ENCODE measurements at places on chromosomes 12 and 14.
A peak's percentile ranks its signal among the peaks of the same experiment; 100 is the strongest.

DNA sequence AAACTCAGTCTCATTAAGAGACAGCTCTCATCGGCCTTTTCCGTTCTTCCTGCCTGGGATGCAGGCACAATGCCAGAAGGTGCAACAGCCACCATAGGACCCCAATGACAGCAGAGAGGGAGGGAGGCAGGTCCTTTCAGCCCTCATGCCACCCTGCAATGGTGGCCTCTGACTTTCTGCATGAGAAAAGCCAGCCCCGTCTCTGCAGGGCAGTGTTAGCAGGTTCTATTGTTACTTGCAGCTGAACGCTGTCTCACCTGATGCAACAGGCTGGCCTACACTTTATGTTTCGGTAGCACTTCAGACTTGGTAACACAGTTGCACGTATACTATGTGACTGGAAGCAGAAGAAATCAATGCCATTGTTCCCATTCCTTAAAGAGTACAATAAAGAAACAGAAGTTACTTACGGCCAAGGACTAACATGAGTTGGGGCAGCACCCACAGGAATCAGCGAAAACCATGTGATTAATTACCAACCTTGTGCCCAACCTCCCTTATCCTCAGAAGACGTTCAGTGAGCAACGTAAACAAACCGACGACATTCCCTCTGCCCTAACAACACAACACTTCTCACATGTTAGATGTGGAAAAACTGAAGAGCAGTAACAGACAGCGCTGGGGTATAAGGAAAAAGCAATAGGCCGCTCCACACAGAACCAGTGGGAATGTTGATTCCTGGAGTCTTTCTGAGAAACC is 102.1 kb downstream of the RIMBP2 start:
- DNase-seq = no peak

DNA sequence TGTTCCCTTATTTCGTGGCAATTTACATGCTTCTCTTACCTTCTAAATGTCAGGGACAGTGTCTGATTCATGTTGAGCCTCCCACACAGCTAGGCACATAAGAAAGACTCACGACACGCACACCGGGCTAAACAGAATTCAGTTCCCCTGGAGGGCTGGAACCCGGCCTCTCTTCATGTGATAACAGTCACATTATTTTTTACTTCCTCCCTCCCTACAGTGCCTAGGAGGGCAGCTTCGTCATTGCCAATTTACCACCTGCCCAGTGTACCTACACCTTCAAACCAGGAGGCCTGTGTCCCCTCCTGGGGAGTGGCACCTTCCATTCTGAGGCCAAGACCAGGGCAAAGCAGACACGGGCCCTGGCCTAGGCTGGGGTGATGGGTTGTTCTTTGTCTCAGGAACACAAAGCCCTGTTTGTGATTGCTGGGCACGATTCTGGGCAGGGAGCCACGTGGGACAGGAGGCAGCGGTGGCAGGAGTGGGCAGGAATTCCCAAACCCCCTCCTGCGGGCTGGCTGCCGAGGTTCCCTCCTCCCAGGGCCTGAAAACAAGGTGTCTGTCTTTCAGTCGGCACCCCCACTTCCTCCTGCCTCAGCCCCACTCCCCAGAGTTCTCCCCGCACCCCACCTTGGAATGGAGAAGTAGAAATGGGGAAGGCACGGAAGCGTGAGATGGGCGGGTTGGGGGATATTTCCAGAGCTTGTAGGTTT is 6.8 kb upstream of the RASAL1 start:
- no peak for DNase-seq

- DNase-seq = no peak
These were observed 113.2 kb upstream of the HIF1A start for GRCh38 chr14:61581955-61582615.

DNA sequence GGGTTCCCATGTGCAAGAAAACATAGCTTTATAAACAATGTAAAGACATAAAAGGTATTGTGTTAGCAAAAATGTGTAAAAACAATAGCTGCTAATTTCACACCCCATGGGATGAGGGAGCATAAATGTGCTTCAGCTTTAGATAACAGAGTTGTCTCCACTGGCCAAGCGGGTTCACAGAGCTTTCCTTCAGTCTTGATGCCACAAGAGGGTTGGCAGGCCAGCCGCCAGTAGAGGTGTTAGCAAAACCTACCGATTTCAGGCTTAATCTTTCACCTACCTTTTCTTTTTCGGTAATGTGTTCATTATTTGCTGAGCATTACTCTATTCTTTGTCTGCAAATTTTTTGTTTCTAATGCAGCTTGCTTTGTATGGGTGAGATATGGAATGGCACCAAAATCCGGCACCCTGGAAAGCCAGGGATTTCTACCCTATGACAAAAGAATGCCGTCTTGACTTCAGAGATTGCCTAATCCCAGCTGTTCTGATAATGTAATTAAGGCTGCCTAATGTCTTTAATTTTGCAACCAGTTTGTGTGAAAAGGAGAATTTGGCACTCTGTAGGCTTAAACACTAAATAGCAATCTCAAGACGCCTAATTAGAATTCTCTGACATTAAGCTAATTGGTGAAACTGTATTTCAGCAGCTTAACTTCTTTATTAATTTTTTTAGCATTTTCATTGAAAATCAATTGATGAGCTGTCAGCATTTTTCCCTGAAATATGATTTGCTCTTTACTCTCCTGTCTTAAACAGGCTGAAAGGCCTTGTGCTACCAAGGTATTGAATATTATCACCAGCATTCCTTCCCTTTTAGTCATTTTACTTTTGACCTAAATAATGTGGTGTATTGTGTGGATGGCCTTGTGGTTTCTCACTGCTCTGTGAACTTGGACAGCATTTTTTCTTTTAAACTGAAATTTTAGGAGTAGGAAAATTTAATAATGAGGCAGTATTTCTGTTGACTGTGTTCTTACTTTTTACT is 60.7 kb downstream of the POLR3B start:
- DNase-seq = no peak

DNA sequence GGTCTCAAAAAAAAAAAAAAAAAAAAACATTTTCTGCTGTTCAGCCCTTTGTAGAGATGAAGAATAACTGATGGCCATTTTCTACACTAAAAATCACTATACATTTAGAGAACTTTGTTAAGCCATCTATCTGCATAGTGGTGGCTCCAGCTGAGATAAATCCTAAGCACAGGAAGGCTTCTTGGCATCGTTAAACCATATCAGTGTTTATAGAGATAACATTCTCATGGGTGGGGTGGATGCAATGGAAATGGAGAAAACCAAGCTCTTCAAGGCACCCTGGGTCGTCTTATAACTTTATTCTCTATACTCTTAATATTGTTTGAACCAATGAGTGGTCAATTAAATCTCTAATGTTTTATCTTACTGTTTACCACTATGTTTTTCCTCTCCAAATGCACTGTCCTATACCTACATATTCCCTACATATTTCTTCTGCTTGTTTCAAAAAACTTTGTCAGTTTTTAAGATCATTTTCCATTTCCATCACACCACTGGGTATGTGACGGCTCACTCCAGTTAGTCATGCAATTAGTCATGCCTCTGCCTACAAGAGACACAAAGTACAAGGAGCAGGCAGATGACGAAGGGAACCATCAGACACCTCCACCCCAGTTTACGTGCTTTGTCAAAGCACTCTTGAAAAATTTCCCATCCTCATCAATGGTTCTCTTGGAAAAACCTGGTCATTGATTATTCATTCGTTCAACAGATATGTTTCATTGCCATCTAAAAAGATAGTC is 119.3 kb upstream of the OVCH1 start:
- no peak for DNase-seq

- DNase-seq = no peak
These were observed 270.0 kb upstream of the CAND1 start for GRCh38 chr12:66999141-66999540.

- DNase-seq = no peak
These were observed 61.9 kb downstream of the ZFP36L1 start for GRCh38 chr14:68730811-68731425.

DNA sequence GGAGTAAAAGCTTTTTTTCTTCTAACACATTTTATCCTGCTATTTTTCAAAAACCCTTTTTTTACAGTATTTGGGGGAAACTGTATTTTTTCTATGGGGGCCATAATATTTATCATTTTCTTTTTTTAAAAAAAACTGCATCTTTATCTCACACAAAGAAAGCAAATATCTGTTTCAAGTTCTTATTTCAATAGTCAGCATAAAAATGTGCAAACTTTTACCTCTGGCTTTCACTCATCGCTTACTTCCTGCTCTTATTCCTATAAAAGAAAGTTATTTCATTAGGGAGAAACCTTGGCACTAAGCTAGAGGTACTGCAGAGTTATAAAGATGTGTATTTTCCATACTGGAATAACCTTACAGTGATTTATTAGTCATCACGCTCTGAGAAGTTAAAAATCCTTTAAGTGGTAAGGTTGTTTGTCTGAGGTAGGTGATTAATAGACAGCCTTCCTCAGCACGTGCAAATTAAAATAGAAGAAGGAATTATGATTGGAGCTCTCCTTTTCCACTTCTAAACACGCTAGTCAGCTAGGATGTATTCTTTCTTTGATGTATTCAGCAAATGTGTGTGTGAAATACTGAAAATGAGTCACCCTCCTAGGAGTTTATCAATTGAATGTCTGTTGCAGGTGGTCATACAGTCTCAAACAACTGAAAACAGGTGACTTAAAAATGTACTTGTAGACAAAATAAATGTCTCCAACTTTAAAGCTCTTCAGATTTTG is 461.0 kb downstream of the GXYLT1 start:
- no peak for DNase-seq

DNA sequence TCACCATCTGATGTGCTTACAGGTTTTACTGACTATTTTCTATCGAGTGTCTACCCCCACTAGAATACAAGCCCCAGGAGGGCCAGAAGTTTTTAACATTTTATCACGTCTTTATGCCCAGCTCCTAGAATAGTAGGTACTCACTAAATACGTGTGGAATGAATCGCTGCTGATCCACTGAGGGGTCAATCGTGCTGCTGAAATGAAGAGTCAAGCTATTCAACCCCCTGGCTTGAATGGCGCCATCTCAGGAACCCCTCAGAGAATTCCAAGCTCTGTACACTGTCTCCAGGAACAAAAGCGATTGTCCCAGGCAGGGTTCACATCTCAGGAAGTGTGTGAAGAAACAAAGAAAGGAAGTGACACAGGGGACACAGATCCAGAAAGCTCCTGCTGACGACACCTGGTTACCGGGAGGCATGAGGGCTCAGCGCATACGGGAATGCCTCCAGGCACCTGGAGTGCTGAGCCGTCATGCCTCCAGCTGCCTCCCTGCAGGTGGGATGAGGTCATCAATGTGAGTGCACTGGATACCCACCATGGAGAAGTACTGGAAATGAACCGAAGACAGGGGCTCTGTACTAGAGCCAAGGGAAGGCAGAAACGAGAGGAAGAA is 45.6 kb downstream of the PITPNM2 start:
- no peak for DNase-seq

DNA sequence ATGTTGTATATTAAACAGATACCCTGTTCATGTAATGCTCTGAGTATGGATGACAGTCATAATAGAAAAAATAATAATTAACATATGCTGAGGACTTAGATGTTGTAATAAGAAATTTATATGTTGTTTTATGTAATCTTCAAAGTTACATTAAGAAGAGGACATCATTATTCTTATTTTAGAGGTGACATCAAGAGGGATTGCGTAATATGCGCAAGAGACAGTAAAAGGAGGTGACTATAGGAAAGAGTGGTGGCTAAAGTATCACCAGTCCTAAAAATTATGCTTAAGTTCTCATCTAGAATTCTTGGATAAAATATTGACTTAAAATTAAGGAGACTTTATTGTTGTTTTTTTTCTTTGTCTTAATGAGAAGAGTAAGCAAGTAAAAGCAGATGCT is 323.9 kb downstream of the KCNC2 start:
- no peak for DNase-seq

GRCh38 chr14:54261283-54261682 is 135.5 kb upstream of the CDKN3 start:
- DNase-seq = no peak

DNA sequence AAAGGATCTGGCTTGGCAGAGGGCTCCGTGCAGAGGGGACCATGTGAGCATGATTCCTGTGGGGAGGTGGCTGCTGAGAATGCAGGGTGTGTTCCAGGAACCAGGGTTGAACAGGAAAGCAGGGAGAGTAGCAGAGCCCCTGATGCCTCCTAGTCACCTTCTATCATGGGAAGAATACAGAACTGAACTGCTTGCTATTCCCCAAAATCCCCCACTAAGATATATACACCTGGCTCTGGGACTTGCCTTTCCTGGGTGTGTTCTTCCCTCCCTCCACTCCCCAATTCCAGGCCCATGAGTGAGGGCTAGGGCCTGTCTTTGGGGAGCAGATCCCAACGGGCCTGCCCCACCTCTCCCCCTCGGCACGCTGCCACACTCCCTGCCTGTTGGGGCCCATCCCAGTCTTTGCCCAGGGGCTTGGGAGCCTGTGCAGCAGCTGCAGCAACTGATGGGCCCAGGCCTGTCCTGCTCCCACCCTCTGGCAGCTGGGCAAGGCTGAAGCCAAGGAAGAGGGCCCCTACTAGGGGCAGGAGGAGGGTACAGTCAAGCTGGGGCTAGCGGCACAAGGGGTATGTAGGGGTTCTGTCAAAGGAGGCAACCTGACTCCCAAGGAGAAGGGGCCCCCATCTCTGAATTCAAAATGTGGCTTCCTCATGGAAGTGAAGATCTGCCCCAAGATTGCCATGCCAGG is 3.2 kb downstream of the AJUBA start:
- no peak for DNase-seq

- DNase-seq = no peak
These were observed 24.7 kb downstream of the RTRAF start for GRCh38 chr14:52013984-52014600.

DNA sequence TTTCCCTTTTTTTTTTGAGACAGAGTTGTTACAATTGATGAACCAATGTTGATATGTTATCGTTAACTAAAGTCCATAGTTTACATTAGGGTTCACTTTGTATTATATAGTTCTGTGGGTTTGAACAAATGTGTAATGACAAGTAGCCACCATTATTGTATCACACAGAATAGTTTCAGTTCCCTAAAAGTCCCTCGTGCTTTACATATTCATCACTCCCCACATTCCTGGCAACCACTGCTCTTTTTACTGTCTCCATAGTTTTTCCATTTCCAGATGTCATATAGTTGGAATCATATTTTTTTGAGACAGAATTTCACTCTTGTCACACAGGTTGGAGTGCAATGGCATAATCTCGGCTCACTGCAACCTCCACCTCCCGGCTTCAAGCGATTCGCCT is 12.5 kb downstream of the HSD17B6 start:
- DNase-seq = peak; percentile 43

DNA sequence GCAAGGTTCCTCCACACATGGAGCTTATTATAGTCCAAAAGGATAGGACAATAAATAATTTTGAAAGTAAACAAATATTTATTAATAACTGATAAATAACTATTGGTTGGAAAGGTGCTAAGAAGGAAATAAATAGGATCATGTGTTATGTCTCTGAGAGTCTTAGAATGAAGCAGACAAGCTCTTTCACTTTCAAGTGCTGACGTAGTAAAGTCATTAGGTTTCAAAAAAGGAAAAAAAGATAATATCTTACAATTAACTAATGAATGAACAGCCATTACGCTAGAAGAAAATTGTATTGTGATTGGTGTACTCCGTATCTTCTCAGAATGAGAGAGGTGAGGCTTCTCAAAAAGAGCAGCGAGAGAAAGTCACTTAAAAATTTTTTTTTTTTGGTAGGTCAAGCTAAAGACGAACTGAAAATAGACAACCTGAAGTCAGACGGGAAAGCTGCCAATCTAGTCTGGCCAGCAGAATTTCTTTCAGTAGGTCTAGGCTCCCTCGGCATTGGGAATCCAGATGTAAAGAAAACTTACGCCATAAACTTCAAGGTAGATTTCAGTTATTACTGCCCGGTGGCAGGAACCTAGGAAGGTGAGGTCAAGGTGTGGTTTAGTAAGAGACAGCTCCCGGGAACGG is 583 bp upstream of the LEMD3 start:
- DNase-seq = peak; percentile 50
